Activated CD4-positive, CD25-positive, alpha-beta regulatory T cell treated with anti-CD3 and anti-CD28 coated beads, Interleukin-2, amount 50 U/mL, for 24 hours (primary cell): ENCODE measurements at places on chromosomes 3 and 15.

- peak; percentile 51 for ATAC-seq
Measured at GRCh38 chr3:69368129-69368741, 17.7 kb downstream of the FRMD4B start.

GRCh38 chr3:64291345-64291744, 66.1 kb upstream of the PRICKLE2 start:
- no peak for ATAC-seq

GRCh38 chr3:56188201-56188600, 280.1 kb downstream of the ERC2 start:
- ATAC-seq, result no peak

DNA sequence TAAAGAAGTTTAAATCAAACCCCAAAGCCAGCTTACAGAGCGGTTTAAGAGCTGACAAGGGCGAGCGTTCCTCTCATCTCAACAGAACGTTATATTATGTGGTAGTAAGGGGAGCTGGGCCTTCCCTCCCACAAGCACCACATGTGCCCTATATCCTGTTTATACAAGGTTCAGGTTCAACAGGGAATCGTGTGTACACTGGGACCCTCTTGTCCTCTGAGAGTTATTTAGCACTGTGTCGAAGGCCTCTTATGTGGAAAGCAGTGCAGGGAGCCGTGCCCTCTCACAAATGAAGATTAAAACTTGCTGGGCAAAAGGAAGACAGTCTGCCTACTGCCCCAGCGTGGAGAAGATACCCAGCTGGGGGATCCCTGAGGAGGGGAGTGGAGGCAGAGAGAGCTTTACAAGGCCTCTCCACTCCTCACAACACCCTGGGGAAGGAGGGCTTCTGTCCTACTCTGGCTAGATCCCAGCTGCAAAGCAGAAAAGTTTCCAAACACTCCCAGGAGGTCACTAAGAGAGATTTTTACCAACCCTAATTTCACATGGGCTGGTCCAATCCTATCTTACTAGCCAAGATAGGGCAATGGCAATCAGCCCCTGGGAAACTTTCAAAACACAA, 2.9 kb downstream of the TLE3 start:
- ATAC-seq, result no peak

GRCh38 chr15:29516929-29517328, 247.3 kb upstream of the NSMCE3 start:
- ATAC-seq, result no peak

DNA sequence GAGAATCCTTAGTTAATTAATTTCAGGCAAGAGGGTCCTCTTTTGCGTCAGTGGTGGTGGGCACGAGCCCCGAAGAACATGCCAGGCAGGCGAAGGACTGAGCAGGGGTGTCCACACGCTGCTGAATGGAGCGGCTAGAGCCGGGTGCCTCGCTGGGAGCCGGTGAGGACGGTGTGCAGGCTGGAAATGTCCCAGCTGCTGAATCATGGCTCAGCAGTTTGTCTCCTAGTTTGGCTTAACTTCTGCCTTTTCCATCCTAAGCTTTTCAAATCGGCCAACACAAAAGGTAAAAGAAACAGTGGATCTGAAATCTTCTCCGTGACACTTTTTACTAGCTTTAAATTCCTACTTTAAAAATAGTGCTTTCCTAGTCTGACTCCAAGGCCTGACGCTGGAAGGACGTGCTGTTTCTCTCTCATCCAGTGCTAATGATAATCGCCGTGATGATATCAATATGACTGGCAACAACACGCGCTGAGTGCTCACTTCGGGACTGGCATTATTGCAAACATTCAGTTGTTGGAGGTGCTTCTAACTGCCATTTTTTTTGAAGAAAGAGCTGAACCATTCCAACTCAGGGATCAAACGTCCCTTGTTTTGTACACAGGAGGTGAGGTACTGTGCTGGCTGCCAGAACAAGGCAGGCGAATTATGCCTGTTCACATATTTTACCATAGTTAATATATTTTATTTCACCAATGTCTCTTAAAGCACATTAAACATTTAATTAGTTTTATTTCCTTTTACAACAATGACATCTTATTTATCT, 19.8 kb downstream of the PCSK6 start:
- no peak for ATAC-seq

DNA sequence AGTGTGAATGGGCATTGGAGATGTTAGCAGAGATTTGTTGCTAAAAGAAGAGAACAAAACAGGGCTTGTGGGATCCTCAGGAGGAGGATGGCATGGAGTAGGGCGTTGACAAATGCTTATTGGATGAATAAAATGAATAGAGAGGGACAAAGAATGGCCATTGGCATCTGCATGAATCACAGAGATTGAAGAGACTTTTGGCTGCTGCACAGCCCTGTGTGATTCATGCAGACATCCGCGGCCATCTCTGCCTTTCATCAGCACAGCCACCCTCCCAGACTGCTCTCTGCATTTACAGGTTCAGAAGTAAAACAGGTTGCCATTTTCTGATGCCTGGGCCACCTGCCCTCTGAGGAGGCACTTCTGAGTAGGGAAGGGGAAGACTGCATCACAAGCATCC, 397.9 kb downstream of the EPHB1 start:
- ATAC-seq, result no peak

DNA sequence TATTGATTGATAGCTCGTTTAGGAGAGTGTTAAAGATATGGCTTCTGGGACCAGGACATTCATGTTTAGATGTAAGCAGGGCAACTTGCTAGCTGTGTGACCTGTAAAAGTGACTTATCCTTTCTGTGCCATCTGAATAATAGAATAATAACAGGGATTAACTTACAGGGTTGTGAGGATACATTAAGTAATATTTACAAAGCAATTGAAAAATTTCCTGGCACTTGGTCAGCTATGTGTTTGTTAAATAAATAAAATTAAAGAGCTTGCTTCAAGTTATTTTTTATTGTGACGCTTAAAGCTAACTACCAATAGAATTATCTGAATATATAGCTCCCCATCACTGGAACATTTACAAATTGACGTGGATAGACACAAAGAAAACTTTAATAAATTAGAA, 287.9 kb upstream of the CDIN1 start:
- no peak for ATAC-seq

GRCh38 chr15:49908236-49908932, 210.6 kb downstream of the ATP8B4 start:
- no peak for ATAC-seq

DNA sequence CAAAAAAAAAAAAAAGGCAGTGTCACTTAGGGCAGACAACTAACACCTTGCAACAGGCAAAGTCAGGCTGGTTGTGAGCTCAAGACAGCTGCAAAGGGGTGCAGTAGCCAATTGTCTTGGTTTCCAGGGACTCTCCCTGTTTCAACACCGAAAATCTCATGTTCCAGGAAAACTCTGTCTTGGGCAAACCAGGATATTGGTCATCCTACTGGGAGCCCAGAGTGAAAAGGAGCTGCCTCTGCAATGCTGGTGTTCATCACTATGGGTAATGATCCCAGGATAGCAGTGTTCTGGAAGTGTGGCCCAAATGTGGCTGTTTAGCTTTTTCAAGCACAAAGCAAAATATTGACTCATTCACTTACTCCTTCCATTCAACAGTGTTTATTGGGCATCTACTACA, 82.6 kb downstream of the ARHGAP31 start:
- ATAC-seq, result no peak

- no peak for ATAC-seq
Measured at GRCh38 chr3:14652-15051, 181.9 kb upstream of the CHL1 start.

GRCh38 chr15:74790080-74790916, 8.4 kb downstream of the CSK start:
- no peak for ATAC-seq

- no peak for ATAC-seq
Measured at GRCh38 chr3:138945709-138946662, 951 bp downstream of the FOXL2 start.

GRCh38 chr3:71039332-71039731, 544.2 kb downstream of the FOXP1 start:
- ATAC-seq, result peak; percentile 65

DNA sequence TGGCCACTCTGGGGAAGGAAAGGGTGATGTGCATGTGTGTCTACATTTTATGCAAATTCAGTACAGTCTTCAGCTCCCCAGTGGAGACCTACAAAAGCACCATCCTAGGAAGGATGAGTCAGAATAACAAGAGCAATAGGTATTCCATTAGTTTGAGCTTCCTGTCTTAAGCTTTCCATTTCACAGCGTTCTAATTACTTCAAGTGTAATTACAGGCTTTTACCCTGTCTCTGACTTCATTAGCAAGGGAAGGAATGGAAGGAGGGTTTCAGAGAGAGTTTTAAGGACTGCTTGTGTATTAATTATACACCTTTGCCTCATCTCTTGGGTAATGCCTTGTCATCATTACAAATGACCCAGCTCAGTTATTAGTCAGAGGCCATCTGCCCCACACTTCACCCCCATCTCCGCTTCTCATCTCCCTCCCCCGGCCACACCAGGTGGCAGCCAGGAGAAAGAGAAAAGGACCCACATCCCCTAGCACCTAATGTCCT, 202.8 kb upstream of the MRPL3 start:
- ATAC-seq, result no peak

GRCh38 chr3:64306745-64307144, 81.5 kb upstream of the PRICKLE2 start:
- ATAC-seq, result no peak

- peak; percentile 41 for ATAC-seq
Measured at GRCh38 chr15:41323611-41324010, 8.8 kb downstream of the OIP5 start.

DNA sequence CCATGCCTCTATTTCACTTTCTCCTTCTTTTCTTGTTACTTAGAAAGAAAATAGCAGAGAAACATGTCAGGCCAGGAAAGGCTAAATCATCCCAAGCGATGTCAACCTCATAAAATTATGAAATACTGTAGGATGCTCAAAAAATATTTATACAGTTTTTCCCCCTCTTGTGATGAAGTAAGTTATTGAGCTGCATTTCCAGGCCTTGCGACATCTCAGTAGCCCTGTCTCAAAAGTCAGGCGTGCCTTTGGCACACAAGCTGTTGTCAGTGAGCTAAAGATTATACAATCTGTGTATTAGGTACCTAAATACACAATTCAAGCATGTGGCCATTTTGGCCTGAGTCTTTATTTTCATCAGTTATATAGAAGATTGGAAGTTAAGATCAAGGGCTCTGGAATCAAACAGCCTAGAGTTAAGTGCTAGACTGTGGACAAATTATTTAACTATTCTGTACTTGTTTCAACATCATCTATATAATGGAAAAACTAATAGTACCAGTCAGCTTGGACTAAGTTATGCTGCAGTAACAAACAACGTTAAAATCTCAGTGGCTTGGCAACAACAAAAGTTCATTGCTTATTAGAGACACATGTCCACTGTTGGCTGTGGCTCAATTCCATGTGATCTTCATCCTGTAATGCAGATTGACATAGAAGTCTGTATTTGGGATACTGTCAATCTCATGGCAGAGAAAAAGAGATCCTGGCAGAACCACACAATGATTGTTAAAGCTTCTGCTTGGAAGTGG, 406.4 kb upstream of the PROK2 start:
- ATAC-seq, result no peak

DNA sequence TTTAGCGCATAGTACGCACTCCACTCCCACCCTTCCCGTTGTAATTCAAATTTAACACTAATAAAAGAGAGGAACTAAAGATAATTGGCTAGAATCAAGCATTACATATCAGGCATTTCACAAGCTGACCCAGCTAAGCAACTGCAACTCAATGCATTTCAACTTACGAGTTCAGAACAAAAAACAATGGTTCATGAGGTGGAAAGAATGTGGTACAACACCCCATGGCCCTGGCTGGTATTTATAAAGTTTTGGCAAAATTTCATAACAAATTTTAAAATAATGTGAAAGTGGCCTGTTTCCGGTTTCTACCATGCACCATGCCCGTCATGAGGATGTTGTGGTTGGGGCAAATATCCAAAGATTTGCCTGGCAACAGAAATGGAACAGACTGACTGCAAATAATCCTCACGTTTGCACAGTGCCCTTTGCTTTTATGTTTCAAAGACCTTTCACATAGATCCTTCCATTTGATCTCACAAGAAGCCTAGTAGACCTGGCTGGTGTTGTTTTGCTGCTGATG, 455.3 kb upstream of the NR2F2 start:
- no peak for ATAC-seq

- ATAC-seq, result no peak
Measured at GRCh38 chr15:91444656-91445055, 344.6 kb downstream of the SV2B start.

DNA sequence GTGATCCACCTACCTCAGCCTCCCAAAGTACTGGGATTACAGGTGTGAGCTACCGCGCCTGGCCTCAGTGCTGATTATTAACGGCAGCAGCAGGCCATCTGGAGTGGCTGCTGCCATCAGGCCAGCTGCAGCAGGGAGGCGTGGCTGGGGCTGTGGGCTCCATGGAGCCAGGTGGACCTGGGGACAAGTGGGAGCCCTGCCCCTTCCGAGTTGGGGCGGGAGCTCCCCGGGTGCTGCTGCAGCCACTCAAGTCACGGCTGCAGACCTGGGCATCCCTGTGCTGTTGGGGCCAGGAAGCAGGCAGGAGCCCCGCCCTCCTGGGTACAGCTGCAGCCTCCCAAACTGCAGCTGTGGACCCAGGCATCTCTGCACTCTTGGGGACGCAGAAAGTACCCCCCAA, 23.9 kb downstream of the LRRC49 start:
- ATAC-seq, result no peak

GRCh38 chr3:175304404-175304803, 445.3 kb downstream of the NAALADL2 start:
- no peak for ATAC-seq

GRCh38 chr3:28860307-28860706, 420.6 kb upstream of the RBMS3 start:
- no peak for ATAC-seq

DNA sequence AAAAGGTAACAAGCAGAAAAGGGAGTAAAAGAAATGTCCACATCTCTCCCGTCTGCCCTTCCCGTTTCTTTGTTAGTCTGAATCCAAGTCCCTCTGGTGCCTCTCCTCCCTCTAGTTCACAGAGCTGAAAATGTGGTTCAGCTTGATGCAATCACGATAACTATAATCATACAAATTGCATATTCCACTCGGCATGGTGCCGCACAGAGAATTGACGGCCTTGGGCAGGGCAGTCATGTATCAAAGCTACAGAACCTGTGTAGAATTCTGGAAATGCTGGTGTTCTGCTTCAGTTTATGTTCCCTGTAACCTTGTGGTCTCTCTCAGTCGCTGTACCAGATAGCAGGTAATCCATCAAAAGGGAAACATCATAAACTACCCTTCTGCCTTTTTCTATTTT, 562.9 kb upstream of the CBLB start:
- ATAC-seq, result no peak

DNA sequence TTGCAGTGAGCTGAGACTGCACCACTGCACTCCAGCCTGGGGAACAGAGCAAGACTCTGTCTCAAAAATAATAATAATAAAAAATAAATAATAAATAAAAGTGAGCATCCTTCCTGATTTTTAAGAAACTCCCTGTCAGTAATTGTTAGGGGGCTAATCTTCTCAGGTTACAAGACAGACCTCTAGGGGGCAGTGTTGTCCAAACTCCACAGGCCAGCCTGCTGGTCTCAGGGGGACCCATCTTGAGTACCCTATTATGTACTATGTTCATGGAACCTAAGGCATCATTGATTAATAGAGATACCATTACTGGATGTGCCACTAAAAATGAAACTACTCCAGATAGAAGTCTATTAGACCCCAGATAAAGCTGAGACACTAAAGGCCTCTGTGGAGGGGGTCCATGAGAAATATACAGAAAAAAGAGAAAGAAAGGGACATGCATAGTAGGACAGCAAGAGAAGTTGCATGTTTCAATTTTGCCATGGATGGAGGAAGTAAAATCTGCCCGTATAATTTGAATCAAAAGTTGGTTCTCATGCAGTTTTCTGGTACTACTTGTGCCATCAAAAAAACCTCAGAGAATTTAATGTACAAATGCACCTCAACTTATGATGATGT, 85.5 kb upstream of the CDV3 start:
- ATAC-seq, result peak; percentile 11

- no peak for ATAC-seq
Measured at GRCh38 chr3:38538773-38539353, 42.7 kb downstream of the EXOG start.
